Stimulated activated CD4-positive, alpha-beta T cell treated with anti-CD3 and anti-CD28 coated beads, Interleukin-4, amount 100 ng/mL, for 4 hours (primary cell): ENCODE measurements at places on chromosomes 1 and 21.

GRCh38 chr1:220954321-220955075 is 75.3 kb downstream of the HLX start:
- DNase-seq = no peak

- no peak for DNase-seq
Observed at GRCh38 chr1:169487561-169487960, 1.8 kb upstream of the SLC19A2 start.

DNA sequence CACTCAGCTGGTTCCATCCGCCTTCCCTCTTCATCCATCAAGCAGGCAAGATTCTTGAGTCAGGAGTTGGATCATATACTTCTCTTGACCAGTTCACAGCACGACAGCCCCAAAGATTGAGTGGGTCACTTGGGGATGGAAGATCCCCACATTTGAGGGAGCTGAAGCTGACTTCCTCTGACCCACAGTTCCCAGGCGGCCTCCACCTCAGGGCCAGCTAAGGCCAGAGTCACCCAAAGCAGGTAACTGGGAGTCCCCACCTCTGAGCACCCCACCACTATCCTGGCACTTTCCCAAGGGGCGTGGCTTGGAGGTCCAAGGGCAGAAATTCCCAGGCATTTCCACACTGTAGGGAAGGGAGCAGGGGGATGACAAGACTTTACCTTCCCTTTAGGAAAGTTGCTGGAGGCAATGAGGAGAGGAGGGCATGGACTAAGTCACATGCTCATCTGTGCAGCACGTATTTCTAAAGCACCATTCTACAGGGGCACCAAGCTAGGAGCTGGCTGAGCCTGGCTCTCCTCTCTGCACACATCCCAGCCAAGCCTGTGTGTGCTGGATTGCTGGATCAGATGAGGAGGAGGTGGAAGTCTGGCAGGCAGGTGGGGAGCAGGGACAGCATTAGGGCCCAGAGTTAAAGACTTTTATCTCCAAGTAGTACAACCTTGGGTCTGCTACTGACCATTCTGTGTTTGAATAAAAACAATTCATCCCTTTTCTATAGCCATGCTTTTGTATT is 1.3 kb upstream of the RD3 start:
- no peak for DNase-seq

- no peak for DNase-seq
Observed at GRCh38 chr1:62358665-62359373, 39.6 kb upstream of the KANK4 start.

- DNase-seq = no peak
Observed at GRCh38 chr1:227093309-227093708, 153.2 kb downstream of the COQ8A start.

GRCh38 chr1:193131266-193131860 is 9.5 kb downstream of the CDC73 start:
- DNase-seq = no peak
